NCI-H526 (cell line): ENCODE measurements at places on chromosomes 3 and 15.

DNA sequence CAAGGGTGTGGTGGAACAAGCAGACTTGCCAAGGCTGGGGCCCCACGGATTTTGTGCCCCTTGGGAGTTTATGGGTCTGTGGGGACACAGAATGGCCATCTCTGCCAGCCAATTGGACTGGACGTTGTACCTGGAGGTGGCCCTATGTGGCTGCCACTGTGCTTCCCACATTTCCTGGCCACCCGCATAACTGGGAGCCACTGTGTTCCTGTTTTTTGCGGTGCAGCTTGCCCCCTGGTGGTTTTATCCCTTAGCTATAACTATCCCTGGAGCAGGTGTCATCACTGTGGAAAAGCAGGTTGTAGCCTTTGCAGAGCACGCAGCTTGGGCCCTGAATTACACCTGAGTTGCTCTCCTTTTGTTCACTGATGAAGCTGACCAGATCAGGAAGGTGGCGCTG is 306.3 kb downstream of the ZPLD1 start:
- DNase-seq = peak; percentile 17

DNA sequence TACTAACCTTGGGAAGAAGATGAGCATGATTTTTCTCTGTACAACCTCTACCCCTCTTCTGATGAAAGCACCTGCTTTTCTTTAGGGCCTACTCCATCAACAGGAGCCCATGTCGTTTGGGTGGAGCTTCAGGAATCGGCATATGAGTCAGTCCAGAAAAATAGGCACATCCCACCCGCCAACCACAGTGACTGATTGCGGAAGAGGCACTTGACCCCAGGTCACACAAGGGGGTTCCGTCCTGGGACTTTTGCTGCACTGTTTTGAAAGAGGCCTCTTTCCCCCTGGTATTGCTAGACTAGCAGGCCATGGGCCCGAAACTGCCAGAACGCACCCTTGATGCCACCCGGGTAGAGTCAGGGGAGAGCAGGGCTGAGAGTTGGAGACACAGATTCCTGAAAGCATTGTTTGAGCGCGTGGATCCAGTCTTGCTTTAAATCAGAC is 19.3 kb upstream of the NRROS start:
- no peak for DNase-seq

DNA sequence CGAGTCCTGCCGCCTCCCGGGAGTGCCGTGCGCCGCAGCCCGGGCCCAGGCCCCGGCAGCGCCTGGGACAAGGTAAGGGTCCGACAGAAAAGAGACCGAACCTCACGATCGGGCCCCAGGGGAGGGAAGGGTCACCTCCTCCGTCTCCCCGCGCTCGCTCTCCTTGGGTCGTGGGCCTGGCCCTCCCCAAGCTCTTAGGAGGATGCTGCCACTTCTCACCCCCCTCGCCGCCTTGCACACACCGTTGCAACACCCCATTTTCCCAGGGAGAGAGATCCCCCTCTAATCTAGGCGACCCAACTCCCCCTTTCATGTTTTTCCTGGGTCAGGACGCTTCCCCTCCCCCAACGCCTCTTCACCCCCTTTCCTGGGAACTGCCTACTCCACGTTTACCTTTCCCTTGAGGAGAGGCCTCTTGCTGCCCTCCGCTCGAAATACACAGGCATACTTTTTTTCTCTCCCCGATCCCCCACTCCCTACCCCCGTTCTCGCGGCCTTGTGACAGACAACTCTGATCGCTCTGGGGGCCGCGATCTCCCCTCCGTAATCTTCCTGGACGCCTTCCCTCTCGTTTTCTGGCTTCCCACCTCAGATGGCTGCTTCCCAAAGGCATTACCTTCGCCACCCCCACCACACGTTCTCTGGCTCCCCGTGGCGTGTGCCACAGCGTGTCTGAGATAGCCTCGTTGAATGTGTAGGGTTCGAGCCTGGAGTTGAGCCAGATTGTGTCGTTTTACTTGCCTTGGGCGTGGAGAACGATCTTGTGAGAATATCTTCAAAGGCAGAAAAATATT is 688 bp downstream of the SETD5 start:
- no peak for DNase-seq

- DNase-seq = no peak
Measured at GRCh38 chr3:28406241-28406640, 57.6 kb upstream of the AZI2 start.

- DNase-seq = no peak
Measured at GRCh38 chr3:14299767-14300166, 102.6 kb upstream of the SLC6A6 start.

- DNase-seq = no peak
Measured at GRCh38 chr15:71543413-71543812, 266.9 kb upstream of the NR2E3 start.

GRCh38 chr3:194675680-194676079 is 3.7 kb upstream of the LSG1 start:
- DNase-seq = no peak

DNA sequence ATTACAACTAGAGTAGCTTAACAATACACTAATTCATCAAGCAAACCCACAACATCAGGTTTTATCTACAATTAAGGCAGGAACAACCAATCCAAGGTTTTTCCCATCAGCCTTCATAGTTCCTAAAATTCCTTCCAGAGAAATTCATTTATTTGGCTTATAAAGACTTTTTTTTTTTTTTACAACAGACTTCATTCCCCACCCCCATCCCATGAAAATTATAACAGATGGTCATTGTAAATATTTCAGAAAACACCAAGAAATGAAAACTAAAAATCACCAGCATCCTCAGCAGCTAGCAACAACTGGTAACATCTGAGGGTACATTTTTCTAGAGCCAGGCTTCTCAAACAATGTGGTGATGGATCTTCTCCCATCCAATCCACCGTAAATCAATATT is 11.0 kb downstream of the SH3BP5 start:
- DNase-seq = no peak

DNA sequence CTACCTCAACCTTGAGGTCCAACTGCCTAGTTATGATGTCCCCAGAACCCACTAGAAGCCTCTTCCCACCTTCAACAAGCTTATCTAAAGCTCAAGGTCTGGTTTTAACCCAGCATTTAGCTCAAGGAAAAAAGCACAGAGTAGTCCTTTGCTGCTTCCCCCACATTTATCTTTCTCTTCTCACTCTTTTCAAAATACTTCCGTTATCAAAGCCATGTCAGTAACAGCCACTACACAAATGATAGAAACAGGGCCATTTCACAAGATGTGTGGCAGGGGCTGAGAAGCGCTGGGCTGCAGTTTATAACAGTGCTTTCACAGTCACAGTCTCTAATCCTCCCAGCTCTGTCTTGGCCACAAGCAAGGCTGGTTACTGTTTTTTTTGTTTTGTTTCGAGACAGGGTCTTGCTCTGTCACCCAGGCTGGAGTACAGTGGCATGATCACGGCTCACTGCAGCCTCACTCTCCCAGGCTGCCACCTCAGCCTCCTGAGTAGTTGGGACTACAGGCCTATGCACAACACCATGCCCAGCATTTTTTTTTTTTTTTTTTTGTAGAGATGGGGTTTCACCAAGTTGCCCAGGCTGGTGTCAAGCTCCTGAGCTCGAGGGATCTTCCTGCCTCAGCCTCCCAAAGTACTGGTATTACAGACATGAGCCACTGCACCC is 218.8 kb downstream of the OSBPL10 start:
- no peak for DNase-seq

DNA sequence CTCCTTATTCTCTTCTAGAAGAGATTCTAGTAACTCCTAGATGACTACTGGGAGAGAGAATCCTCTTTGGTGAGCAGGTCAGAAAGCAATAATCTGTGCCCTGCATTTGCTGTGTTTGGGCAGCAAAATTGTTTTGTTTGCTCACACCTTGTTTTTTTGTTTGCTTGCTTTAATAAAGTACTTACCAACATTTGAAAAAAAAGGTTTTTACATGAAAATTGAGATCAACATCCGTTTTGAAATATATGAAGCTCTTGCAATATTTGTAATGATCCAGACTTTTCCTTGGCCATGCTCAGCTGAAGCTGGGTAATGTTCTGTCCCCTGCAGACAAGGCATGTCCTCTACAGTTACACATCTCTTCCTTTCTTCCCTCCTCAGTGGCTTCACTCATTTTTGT is 62.2 kb downstream of the DIPK2A start:
- DNase-seq = no peak

- DNase-seq = peak; percentile 39
Measured at GRCh38 chr3:79361748-79362378, 405.9 kb downstream of the ROBO1 start.

- DNase-seq = no peak
Measured at GRCh38 chr15:86106306-86106705, 26.6 kb downstream of the AGBL1 start.

- no peak for DNase-seq
Measured at GRCh38 chr15:31399544-31400171, 73.0 kb downstream of the KLF13 start.

GRCh38 chr3:184977796-184978195 is 165.8 kb downstream of the VPS8 start:
- no peak for DNase-seq

DNA sequence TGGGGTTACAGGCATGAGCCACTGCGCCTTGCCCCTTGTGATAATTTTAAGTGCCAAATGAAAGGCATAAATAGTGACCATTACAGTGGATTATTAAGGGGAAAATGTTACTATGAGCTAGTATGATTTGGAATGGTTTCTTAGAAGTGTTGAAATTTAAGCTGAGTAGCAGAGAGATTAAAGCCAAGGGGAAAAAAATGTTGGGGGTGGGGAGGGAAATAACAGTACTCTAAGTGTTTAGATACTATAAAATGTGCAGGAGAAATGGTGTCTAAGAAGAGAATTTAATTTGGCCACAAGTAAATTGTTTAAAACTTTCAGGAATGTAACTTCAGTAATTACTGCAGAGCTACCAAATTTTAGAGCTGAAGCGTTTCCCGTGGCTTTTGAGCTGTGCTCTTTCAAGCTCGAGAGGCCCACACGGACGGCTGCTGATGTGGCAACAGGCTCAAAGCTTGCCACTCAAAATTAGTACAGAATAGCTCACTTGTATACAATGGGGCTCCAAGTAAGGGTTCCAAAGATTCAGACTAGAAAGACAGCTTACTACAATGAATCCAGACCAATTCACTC is 23.9 kb upstream of the SLC12A8 start:
- DNase-seq = no peak

DNA sequence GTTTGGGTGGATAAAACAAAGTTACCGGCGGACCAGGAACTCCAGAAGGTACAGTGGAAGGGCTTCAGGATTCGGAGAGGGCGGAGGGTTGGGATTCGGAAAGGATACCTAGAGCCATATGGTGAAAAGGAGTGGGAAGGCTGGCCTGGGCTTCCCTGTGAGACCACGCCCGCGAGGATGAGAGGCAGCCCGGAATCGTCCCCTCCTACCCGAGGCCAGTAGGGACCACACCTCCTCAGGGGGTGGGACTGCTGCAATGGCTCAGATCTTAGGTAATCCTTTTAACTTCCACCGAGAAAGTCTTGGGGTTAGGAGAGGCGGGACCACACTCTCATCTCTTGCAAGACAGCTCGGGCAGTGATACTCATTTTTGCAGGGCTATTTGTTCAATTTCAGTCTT is 511.3 kb downstream of the OCA2 start:
- no peak for DNase-seq

- DNase-seq = no peak
Measured at GRCh38 chr15:93203036-93203435, 114.0 kb upstream of the RGMA start.

DNA sequence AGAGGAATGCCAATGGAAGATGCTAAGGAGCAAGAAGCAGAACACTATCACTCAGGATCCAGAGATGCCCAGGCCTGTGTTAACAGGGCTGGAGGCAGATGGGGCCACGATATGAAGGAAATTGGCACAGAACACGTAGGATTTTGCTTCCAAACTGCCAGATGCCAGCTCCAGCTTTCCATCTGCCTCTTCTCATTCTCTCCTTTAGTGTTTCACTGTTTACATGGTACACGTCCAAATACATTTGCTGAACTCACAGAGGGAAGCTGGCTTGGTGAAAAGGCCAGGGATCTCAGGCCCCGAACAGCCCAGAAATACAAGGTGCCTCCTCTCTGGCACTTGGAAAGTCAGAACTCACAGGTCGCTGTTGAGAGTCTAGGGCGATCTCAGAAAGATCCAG is 187.0 kb downstream of the NTRK3 start:
- DNase-seq = no peak

GRCh38 chr15:25173241-25174028 is 218.6 kb downstream of the SNRPN start:
- DNase-seq = no peak

DNA sequence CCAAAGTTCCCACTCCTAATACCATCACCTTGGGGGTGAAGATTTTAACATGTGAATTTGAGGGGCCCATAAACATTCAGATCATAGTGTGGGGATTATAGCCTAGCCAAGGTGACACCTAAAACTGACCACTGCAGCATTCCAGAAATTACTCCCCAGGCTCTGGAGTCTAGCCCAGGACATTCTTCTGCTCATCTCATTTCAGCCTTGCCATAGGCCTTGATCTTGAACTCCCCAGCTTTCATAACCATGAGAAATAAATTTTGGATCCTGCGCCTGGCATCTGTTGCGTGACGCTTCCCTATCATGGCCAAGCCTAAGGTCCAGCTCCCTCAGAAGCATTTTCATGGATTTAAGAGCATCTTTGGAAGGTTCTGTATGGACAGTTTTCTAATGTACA is 502.9 kb upstream of the THBS1 start:
- DNase-seq = no peak

DNA sequence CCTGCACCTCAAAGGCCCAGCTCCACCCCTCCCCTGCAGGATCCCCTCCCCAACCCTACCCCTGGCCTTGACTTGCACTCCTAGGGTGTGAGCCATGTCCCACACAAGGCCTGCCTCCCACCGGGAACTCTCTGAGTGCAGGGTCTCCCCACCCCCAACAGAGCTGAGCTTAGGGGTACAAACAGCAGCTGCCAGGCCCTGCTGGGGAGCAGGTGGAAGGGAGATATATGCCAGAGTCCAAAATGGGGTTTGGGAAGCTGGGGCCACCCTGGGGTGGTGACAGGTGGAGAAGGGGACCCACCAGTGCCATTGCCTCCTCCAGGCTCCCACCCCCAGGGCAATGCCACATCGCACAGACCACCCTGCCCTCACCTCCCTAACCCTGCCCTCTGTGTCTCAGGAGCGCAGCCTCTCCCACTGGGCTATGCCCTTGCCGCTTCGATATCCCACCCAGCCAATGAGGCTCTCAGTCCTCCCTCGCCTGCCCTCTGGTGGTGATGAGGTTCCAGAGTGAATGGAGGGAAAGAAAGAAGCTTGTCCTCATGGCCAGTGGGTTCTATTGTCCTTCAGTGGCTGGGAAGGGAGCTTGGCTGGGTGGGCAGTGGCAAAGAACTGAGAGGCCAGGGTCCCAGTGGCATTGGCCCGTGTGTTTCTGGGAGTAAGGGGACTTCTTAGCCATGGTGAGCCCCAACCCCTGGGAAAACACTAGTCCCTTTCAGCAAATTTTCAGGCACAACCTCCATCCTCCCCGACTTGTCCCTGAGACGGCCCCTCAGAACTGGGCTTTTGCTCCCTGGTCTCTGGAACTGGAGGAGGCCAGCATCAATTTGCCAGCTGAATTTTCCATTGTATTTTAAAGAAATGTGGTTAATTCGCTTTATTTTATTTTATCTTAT is 46.8 kb downstream of the CYP11A1 start:
- peak; percentile 45 for DNase-seq

- no peak for DNase-seq
Measured at GRCh38 chr3:110301781-110302180, 769.8 kb upstream of the NECTIN3 start.
